Endothelial cell (in vitro differentiated cells): ENCODE measurements at places on chromosomes 12 and 14.

GRCh38 chr14:99177046-99177655 is 94.8 kb downstream of the BCL11B start:
- DNase-seq: no peak

DNA sequence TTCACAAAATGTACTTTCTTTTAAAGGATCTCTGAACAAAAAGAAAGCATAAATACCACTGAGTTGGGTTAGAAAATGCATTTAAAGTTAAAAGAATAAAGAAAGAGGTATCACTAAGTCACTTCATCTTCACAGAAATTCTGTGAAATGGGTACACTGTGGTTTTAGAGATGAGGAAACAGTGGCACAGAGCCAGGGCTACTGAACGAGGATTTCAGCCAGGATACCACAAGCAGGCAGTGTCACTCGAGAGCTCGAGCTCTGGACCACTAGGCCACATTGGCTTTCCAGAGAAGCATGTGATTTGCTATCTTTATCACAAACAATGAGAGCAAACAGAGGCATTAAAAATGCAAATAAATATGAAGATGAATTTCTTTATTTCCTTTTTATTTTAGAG is 51.0 kb downstream of the WDHD1 start:
- no peak for DNase-seq

DNA sequence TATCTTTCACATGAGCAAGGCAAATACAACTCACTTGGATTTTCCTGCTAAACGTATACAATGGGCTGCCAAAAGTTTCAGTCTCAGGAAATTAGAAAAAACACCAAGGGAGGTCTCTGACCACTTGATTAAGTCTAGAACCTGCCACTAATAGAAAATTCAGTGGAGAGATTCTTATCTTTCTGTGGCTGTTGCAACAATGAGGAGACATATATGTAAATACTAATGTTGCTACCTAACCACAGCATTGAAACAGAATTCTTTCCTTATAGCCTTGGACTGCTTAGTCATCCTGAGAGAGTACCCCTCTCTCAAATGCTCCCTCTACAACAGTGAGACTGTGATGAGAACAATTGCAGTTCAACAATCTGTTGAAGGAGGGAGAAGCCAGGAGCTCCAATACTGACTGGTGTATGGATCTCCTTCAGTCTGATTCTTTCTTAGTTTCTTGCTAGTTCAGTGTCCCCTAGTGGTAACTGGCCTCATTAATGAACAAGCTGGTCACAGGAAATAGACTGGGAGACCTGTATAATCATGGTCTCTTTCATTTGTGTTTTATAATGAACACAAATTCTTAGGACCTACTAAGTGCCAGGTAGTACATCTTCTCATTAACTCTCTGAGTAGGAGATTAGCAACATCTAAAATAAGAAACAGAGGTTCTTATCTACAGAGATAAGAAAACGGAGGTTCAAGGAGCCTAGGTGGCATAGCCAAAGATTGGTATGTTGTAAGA is 164.5 kb downstream of the SLC38A4 start:
- peak; percentile 10 for DNase-seq

GRCh38 chr12:107108995-107109508 is 15.7 kb upstream of the CRY1 start:
- DNase-seq: no peak

GRCh38 chr12:79691511-79692248 is 916 bp upstream of the PAWR start:
- DNase-seq: no peak

GRCh38 chr14:58801086-58801485 is 163.3 kb downstream of the DACT1 start:
- no peak for DNase-seq

DNA sequence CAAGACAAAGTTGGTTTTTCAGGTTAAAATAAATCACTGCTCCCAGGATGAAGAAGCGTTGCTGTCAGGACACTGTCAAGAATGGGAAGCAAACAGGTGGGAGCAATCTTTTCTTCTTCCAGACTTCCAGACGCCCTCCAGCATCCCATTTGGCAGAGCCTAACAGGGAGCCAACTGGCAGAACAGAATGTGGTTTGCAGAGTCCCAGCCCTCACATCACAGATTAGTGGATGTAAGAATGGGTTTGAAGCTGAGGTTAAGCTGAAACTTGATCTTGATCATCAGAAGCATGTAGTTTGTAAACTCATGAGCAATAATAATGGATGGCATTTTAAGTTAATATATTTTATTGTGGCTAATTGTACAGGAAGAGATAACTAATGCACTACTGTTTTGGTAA is 636.4 kb downstream of the SLC6A15 start:
- no peak for DNase-seq

- DNase-seq: no peak
These were observed 190.8 kb downstream of the ATP23 start for GRCh38 chr12:58131986-58132755.

DNA sequence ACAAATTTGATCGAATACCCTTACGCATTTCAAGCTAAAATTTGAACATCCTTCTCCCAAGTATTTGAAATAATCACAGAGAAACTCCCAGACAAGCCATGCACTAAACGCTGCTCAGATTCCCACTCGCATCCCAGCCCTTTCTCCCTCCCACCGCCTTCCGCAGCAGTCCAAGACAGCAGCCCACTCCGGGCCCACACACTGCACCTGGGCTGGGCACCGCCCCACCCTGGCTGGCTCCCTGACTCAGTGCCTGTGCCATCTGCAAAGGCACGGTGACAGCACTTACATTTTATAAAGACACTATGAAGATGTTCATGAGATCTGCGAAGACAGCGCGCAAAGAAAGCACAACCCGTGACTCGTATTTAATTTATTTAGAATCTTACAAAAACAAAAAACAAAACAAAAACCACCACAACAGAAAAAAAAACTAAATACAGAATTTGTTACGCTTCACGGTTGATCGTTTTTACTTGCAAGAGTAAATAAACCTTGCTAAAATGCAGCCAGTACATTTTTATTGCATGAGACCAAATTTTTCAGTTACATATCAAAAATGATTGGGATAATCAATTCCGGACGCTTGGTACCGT is 17.2 kb upstream of the CDK2AP1 start:
- DNase-seq: no peak

GRCh38 chr14:47917344-47917954 is 242.0 kb upstream of the MDGA2 start:
- DNase-seq: peak; percentile 53

- no peak for DNase-seq
These were observed 372.8 kb upstream of the PRICKLE1 start for GRCh38 chr12:42962384-42962783.

DNA sequence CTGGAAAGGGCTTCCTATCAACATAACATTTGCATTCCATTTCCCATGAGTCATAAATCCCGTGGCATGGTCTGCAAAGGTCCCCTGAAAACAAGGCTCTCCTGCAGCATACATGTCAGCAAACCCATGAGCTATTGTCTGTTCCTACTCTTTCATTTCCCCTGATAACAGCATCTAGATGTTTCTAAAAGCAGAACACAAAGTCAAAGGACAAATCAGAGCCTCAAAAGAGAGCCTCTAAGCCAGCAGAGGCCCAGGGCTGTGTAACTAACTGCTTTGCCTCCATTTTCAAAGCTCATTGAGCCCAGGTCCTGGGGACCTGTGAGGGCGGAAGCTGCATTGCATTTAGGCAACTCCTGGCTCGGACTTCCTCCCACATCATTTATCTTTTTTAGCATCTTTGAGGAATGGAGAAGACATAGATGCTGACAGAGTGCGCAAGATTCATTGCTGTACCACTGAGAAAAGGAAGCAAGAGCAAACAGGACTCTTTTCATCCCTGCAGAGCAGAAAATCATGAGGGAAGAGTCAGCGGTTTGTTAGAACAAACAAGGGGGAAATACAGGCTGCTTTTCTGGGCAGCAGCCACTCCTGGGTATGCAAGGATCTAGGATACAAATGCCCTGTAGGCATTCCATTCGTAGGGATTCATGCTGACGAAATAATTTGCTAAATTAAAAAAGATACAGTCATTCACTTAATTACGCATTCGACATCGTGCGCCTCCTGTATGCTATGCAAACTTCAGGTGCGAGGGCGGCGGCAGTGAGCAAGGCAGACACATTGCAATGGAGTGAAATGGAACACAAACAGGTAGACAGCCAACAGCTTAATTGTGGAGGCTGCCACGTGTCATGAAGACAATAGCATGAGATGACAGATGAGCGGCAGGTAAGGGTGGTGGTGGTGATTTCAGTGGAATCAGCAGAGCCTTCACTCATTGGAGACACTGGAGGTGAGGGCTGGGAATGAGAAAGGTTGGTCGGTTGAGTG is 131.0 kb downstream of the TMEM132D start:
- no peak for DNase-seq

DNA sequence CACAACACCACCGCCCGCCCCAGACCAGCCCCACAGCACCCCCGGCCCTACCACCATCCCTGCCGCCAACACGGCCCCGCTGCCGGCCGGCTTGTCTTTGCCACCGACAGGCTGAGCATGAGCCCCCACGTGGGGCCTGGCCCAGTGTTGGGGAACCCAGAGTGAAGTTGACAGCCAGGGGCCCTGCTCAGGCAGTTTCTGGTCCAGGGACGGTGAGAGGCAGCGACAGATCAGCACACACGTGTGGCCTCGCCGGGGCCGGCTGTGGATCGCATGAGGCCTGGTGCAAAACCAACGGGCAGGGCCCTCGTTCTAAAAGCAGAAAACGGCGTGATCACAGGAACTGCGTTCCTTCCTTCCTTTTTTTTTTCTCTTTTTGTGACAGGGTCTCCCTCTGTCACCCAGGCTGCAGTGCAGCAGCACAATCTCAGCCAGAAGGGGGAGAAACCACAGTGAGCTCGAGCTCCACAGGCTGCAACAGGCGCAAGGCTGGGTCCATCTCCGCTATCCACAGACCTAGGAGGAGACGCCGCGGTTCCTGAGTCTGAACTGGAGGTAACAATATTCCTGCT is 50.5 kb upstream of the FBRSL1 start:
- no peak for DNase-seq

DNA sequence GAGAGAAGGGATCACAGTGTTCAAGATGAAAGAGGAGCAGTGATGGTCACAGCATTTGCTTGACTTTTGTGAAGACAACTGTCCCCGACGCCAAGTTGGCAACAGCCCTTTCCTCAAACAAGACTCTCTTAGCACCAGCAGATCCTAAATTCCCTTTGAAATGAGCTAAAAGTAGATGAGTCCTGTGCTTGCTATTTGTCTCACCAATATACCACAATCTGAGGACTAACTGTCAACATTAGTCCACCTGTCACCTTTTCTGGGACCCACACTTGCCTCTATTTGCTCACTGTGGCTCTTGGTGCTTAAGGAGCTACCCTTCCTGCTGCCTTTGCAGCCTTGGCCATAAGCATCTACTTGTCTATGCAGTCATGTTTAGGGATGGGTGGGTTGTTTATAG is 47.4 kb upstream of the COL2A1 start:
- DNase-seq: no peak

DNA sequence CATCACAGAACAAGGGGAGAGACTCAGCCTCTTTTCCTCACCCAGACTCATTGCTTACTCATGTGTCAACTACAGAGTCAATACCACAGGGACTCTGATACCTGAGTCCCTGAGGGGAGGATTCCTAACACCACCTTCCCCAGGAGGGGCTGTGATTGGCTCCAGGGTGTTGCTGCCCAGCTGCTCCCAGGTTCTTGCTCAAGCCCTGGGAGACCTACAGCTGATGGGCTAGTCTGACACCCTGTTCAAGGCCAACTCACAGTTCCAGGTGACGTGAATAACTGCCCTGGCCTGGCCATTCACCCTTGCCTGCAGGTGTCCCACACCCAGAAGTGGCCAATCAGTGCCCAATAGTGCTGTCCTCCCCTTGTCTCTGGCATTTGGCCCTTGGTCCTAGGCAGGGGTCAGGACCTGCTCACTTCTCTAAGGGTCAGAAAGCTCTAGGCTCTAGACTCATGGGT is 8.6 kb downstream of the SPRYD4 start:
- DNase-seq: no peak

DNA sequence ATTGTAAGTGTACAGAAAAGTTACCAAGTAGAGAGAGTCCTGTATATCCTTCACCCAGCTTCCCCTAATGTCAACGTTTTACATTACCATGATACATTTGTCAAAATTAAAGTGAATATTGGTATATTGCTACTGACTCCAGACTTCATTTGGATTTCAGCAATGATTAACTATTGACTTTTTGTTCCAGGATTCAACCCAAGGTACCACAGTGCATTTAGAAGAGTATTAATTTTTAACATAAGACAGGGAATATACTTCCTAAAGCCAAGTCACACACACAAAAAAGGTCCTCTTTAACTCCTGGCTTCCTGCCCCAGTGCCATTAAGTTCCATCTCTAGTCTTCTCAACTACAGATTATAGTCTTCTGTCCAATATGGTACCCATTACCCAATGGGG is 75.5 kb upstream of the RBM19 start:
- no peak for DNase-seq

DNA sequence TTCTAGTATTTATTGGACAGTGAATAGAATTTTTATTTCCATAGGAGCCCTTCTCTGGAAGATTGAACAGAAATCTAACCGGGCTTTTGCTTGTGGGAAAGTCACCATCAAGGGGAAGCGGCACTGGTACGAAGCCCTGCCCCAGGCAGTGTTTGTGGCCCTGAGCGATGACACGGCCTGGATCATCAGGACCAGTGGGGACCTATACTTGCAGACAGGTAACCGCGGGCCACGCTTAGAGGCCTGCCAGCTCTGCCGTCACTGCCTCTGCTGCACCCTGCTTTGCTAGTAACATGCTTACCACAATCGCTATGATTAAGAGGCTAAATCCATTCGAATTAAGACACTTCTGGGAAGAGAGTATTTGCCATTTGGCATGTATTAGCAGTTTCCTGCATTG is 69.2 kb downstream of the ANKRD9 start:
- DNase-seq: no peak

- DNase-seq: no peak
These were observed 6.0 kb upstream of the ACADS start for GRCh38 chr12:120719496-120720233.

DNA sequence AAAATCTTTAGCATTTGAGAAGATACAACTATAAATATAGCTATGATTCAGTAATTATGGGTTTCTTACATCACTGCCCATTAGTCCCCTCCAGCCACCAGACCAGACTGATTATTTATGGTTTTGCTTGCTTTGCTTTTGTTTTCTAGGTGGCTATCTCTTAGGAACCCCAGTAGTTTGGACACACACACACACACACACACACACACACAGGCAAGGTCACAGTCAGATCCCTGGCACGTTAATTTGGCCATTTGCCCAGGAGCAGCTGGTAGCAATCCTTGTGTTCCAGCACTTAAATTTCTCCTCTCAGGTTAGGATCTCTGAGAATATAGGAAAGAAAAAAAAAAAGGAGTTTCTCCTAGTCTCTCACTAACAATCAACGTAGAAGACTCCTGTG is 90.2 kb upstream of the RESF1 start:
- DNase-seq: no peak

GRCh38 chr12:91331371-91331770 is 148.8 kb upstream of the DCN start:
- no peak for DNase-seq

DNA sequence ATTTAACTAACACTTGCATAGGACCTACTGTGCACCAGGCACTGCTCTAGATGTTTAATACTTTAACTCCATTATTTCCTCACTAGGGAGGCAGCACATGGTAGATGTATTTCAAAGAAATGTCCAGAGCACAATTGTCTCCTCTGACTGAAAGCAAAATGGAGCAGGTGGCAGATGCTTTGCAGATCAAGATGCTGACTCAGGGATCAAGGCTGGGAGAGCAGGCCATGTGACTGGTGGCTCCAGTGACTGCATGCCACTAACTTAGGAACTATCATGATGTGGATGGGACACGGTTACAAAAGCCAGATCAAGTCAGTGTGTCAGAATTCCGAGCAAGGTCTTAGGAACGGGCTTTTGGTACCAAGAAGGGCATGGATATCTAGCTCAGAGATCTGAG is 28.2 kb downstream of the SERPINA11 start:
- DNase-seq: no peak
